Activated naive CD8-positive, alpha-beta T cell treated with anti-CD3 and anti-CD28 coated beads for 36 hours (primary cell): ENCODE measurements at places on chromosomes 2 and 18. TPM values are rescaled to one million over a fixed set of nuclear protein-coding genes. Genes with fewer than 3 reads are reported as not detected.

The TUBB6 gene
- 11.1 TPM for total RNA-seq

The DOK6 gene
- total RNA-seq: not detected

- no peak for DNase-seq
These were observed 1123.3 kb upstream of the ACVR2A start for GRCh38 chr2:146721486-146721885.

DNA sequence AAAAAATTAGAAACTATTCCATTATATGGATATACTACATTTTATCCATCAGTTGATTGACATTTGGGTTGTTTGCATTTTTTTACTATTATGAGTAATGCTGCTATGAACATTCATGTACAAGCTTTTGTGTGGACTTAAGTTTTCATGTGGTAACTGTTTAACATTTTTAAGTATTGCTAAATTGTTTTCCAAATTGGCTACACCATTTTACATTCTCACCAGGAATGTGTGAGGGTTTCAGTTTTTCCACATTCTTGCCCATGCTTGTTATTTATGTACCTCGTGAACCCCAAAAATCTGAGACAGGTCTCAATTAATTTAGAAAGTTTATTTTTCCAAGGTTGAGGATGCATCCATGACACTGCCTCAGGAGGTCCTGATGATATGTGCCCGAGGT is 3.1 kb upstream of the TXNL4A start:
- DNase-seq: no peak

The REG1A gene
- not detected for total RNA-seq
